Activated naive CD4-positive, alpha-beta T cell treated with anti-CD3 and anti-CD28 coated beads, Interleukin-2, amount 10 ng/mL, durations not matched to agents 7 days and 5 days (primary cell): ENCODE measurements at places on chromosomes 2 and 18.

DNA sequence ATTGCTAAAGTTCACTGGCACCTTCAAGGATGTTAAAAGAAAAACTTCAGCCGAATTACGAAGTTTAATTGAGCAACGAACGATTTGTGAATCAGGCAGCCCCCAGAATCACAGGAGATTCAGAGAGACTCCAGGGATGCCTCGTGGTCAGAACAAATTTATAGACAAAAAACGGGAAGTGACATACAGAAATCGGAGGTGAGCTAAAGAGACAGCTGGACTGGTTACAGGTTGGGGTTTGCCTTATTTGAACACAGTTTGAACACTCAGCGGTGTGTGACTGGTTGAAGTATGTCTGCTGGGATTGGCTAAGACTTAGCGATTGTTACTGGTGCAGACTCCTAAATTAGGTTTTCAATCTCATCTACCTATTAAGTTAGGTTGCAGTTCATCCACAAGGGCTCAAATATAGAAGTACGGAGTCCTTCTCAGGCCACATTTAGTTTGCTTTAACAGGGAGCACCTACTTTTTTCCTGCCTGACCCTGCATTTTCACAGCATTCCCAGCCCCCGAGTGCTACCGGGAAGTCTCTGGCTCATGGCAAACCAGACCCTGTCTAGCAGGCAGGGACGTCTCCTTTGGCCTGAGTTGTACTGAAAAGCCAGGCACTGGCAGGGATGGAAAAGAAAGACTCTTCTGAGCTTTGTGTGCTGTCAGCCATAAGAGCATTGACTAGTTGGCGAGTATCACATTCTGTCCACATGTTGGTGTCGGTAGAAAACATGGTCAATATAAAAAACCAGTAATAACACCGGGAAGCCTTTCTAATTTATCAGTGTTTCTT lies 41.1 kb downstream of the CDCA7 start:
- no peak for DNase-seq

DNA sequence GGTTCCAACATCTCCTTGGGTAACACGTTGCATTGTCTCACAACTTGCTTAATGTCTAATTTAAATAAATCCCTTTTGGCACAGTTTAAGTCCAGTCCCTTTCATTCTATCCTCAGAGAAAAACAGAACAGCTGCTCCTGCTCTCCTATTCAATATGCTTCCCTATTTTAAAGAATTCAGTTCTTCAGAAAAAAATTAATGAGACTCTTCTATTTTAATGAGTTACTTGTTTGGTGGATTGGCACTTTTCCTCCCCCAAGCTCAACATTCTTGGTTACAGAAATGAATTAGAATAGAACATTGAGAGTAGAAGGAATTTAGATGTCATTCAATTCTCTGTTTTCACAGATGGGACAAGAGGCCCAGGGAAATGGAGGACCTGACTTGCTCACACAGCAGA lies 116.9 kb upstream of the ATP8B1 start:
- DNase-seq = no peak

DNA sequence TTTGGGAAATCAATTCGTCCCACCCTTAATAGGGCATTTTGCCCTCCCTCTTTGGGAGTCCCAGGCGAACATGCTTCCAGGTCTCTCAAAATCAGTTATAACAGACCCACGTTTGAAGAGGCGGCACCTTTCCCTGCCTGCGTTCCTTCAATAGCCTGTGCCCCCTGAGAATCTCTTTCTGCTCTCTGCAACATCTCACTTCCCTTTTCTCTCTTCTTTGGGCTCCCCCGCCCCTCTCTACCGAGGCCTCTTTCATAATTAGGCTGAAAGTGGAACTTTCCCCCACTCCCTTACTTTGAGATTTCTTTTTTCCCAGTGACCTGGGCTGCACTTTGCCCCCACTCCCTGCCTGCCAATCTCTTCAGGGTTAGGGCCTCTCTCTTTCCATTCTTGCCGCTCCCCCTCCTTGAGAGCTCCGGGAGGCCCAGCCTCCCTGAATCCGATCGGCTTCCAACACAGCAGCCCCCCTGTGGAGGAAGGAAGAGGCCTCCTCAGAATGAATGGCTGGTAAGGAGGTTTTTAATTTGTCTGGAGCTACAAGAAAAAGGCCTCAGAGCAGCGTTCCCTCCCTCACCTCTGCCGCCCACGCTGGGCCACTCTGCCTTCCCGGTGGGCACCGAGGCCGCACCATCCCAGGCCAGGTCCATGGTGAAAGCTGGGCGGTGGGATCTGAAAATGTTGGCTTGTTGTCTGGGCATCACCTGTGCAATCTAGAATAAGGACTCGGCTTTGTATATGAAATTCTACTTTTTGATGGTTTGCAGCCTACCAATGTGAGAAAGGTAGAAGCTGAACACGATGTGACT lies 162.6 kb upstream of the SIX3 start:
- DNase-seq = no peak

- DNase-seq = no peak
These were observed 27.2 kb upstream of the FRZB start for GRCh38 chr2:182893666-182894065.

GRCh38 chr2:74168739-74169138 lies 9.9 kb downstream of the MOB1A start:
- no peak for DNase-seq

DNA sequence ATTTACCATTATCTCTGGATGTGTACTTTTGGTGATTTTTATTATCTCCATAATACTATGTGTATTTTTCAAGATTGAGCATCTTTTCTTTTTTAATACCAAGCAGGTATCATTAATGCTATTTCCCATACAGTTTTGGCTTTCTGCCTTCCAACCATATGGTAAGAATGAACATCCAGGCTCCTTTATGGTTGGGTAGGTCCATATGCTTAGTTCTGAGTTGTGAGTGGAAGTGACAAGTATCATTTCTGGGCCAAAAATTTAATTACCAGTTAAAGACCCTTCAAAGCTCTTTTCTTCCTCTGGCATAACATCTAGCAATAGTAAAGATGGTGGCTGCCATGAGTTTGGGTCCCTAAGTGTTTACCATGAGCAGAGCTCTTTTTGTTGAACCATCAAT lies 4.3 kb upstream of the RBM43 start:
- no peak for DNase-seq
